ENCODE measurements at places on chromosomes 3 and 15.

- no peaks in the 10 kb centered on the region for H3K4me1 ChIP-seq
- H3K27me3 ChIP-seq = no peaks in the 10 kb centered on the region
- H3K36me3 ChIP-seq = peaks cover 16% of the 10 kb centered on the region
- no peak overlapping the region for H3K27ac ChIP-seq
- no peak overlapping the region for H3K4me3 ChIP-seq
Observed at GRCh38 chr3:184872200-184872599, 60.2 kb downstream of the VPS8 start.

GRCh38 chr3:65130782-65131181, 443.0 kb upstream of the ADAMTS9 start:
- no peak overlapping the region for H3K27ac ChIP-seq
- H3K27me3 ChIP-seq = no peaks in the 10 kb centered on the region
- H3K36me3 ChIP-seq = no peaks in the 10 kb centered on the region
- DNase-seq = no peak

- H3K27ac ChIP-seq = no peak overlapping the region
- no peak overlapping the region for H3K4me3 ChIP-seq
- peaks cover 8% of the 10 kb centered on the region for H3K4me1 ChIP-seq
- no peak for DNase-seq
- no peaks in the 10 kb centered on the region for H3K27me3 ChIP-seq
Observed at GRCh38 chr3:120506076-120506827, 55.5 kb upstream of the FSTL1 start.

- peak; percentile 45 for DNase-seq
- H3K36me3 ChIP-seq = 0 out of 2 replicates have a peak, but pooled peaks cover 3% of the 10 kb centered on the region
- no peaks in the 10 kb centered on the region for H3K4me1 ChIP-seq
Observed at GRCh38 chr15:64355348-64355943, 527 bp downstream of the CSNK1G1 start.

DNA sequence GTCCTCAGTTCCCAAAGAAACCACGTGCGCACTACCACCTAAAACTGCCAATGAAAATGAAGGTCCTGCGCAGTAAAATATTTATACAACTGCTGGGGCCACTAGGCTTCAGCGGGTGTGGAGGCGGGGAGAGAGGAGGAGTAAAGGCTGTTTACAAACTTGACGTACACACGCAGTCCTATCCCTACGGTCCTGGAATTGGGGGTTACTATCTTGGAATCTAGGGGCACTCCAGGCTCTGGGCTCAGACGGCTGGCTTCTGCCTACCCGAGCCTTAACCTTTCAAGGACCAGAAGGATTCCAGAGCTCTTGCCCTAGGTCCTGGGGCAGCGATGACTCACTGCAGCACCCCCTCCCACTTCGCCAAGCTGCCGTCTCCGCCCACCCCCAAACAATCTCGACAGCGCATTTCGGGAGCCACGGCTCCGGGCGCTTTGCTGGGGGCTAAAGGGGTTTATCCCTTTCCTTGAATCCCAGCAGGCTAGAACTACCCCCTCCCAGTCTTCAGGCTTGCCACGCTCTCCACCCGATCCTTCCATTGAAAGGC, 3.0 kb downstream of the ADAMTS9 start:
- H3K27ac ChIP-seq = no peak overlapping the region
- peaks cover 47% of the 10 kb centered on the region for H3K27me3 ChIP-seq
- peak overlapping the region; percentile 62 for H3K4me3 ChIP-seq
- H3K36me3 ChIP-seq = no peaks in the 10 kb centered on the region
- peaks cover 7% of the 10 kb centered on the region for H3K4me1 ChIP-seq

DNA sequence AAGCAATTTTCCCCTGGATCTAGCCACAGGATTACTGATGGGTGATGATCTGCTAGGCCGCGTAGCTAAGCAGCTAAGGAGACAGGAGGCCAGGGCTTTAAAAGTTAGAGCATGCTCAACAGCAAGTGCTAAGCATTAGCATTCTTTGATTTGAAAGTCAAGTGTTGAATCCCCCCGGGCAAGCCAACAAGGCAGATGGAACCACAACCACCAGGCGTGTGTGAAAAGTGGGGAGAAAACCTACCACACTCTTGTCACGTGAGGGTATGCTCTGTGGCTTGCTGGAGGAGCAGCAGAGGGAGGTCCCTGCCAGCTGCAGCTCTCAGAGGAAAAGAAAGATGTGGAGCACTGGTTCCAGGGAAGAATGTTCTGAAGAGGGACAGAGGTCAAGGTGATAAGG, 20.9 kb downstream of the SLC51A start:
- no peak for DNase-seq
- H3K27ac ChIP-seq = no peak overlapping the region
- peaks cover 11% of the 10 kb centered on the region for H3K36me3 ChIP-seq

DNA sequence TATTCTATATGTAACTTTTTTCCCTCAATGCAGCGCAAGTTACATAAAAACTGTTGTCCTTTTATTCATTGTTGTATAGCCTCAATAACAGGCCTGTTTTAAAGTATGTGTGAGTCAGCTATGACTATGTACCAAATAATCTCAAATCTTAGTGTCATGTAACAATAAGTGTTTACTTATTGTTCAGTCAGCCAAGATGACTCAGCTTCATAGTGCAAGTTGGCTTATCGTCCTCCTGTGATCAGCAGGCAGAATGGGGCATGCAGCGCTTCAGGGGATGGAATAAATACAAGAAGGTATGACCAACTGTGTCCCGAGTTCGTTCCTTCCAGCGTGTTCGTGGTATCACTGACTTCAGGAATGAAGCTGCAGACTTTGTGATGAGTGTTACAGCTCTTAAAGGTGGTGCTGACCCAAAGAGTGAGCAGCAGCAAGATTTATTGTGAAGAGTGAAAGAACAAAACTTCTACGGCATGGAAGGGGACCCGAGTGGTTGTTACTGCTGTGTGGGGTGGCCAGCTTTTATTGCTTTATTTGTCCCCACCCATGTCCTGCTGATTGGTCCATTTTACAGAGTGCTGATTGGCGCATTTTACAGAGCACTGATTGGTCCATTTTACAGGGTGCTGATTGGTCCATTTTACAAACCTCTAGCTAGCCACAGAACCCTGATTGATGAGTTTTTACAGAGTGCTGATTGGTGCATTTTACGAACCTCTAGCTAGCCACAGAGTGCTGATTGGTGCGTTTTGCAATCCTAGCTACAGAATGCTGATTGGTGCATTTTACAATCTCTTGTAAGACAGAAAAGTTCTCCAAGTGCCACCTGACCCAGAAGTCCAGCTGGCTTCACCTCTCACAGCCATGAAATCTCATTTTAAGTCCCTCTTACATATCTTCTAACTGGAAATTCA, 1016.0 kb downstream of the MCTP2 start:
- DNase-seq = no peak
- H3K36me3 ChIP-seq = no peaks in the 10 kb centered on the region
- H3K27ac ChIP-seq = no peak overlapping the region
- no peaks in the 10 kb centered on the region for H3K27me3 ChIP-seq

DNA sequence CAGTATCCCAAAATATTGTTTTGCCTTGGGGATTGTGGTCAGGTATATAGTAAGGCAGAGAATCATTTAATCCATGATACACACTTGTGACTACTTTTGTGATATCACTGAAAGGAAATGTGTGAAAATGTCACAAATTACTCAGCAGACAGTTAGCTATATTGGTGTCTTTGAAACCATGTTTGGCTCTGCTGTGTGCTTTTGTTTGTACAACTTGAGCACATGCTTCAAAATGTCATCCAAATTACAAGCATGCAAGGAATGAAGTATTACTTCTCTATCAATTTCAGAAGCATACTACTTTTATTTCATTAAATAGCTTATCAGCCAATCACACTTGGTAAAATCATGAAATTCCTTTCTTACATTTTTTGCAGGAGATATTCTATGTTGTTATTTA, 619.0 kb upstream of the AGTR1 start:
- no peaks in the 10 kb centered on the region for H3K36me3 ChIP-seq
- no peaks in the 10 kb centered on the region for H3K4me1 ChIP-seq
- no peak for DNase-seq
- no peaks in the 10 kb centered on the region for H3K27me3 ChIP-seq
- no peak overlapping the region for H3K27ac ChIP-seq

DNA sequence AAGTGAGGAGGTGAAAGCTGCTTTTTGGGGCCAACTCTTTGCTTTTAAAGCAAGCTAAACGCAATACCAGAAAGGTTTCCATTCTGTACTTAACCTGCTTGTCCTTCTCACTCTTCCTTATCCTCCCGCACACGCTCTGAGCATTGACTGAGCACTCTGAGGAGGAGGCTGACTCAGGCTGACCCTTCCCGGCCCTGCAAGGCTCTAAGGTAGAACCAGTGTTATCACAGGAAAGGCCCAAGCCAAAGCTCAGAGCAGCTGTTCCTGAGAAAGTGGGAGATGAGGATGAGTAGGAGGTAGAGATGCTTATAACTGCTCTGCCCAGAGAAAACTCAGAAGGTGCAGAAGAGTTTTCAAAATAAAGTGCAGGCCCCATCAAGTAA, 2.3 kb downstream of the B3GNT5 start:
- peaks cover 10% of the 10 kb centered on the region for H3K27me3 ChIP-seq
- peak overlapping the region; percentile 72 for H3K4me3 ChIP-seq
- no peak overlapping the region for H3K27ac ChIP-seq
- DNase-seq = no peak
- H3K36me3 ChIP-seq = no peaks in the 10 kb centered on the region

DNA sequence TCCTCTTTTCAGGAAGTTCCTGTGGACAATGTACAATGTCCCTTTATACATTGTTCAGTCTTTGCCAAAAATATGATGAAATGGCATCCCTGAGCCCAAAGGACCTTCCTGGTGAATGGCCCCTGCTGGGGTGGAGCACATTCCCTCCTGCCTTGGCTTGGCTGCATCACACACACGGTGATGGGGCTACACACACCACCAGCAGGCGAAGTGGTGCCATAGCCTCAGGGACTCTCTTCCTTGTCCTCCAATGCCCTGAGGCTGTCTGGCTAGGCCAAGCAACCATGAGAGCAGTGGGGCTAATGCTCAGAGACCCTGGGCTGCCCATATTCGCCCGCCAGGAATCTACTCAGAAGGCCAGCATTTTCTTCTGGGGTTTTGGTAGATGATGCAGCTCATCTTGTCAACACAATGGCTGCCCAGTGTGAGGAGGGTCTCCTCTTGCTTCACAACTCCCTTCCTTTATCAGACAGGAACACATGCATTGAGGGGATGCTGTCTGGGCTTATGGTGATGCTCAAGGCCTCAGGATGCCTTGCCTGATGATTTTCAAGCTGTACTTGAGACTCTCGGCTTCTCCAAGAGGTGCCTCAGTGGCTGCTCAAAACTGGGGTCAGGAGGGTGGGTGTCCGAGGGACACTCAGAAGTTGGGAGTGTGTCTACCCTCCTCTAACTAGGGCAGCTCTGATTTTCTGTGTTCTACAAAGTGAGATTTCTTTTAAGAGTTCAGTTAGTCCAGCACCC, 40.9 kb upstream of the EPHB1 start:
- no peaks in the 10 kb centered on the region for H3K27me3 ChIP-seq
- no peak overlapping the region for H3K4me3 ChIP-seq
- H3K27ac ChIP-seq = no peak overlapping the region
- peak; percentile 34 for DNase-seq

- H3K27ac ChIP-seq = no peak overlapping the region
- H3K4me1 ChIP-seq = no peaks in the 10 kb centered on the region
- H3K36me3 ChIP-seq = peaks cover 30% of the 10 kb centered on the region
- H3K27me3 ChIP-seq = no peaks in the 10 kb centered on the region
- H3K4me3 ChIP-seq = no peak overlapping the region
Observed at GRCh38 chr3:191380001-191380400, 49.7 kb upstream of the UTS2B start.

- H3K4me3 ChIP-seq = no peak overlapping the region
- DNase-seq = no peak
- H3K4me1 ChIP-seq = no peaks in the 10 kb centered on the region
- no peaks in the 10 kb centered on the region for H3K27me3 ChIP-seq
- no peaks in the 10 kb centered on the region for H3K36me3 ChIP-seq
Observed at GRCh38 chr15:80317389-80318182, 65.6 kb upstream of the CTXND1 start.

DNA sequence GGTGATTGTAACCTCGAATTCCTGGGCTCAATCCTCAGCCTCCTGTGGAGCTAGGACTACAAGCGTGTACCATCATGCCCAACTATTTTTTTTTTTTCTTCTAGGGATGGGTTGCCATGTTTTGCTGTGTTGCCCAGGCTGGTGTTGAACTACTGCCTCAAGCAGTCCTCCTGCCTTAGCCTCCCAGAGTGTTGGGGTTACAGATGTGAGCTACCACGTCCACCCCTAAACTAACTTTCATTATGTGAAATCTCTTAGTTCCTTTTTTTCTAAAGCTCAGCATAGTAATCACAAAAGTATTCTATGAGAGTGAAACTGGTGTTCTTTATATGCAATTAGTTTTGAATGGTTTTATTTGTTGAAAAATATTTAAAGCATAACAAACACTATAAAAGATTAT, 92.1 kb downstream of the XRN1 start:
- peaks cover 9% of the 10 kb centered on the region for H3K36me3 ChIP-seq
- no peak for DNase-seq
- no peaks in the 10 kb centered on the region for H3K4me1 ChIP-seq
- no peak overlapping the region for H3K4me3 ChIP-seq

DNA sequence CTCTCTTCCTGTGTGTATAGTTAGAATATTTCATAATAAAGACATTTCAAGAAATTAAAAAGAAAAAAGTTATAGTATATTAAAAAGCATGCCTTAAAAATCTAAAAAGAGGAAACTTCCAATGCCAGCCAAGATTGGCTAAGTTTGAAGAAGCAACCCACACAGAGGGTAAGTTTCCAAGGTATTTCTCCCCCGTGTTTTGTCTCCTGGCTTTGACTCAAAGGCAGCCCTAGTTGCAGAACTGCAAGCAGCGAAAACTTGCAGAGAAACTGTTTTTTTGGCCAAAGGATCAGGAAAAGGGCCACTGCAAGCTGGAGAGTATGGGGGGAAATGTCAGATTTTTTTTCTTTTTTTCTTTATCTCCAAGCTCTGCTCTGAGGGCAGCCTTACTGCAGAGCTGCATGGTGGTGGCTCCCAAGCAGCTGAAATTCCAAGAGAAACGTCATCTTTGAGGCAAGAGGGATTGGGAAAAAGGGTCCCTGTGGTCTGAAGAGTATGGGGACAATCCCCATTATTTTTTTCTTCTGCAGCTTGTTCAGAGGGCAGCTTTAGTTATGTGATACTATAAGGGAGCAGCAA, 23.0 kb downstream of the HACL1 start:
- peaks cover 4% of the 10 kb centered on the region for H3K36me3 ChIP-seq
- H3K27me3 ChIP-seq = no peaks in the 10 kb centered on the region
- H3K27ac ChIP-seq = no peak overlapping the region
- DNase-seq = no peak
- no peak overlapping the region for H3K4me3 ChIP-seq

DNA sequence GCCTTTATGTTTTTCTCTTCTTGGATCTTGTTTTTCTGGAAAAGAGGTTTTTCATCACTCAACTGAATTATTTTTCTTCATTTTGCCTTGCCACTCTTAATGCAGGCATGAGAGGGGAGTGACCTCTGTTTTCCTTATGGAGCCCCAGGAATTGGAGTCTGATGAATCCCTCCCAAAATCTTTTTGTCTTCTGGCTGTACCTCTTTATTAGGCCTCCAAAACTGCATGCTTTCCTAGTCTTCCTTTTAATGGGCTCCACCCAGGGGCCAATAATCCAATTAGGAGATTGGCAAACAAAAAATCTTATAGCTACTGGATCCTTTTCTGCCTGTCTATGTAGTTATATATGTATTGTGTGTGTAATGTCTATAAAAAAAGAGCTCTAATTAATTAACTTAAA, 192.4 kb upstream of the PEX5L start:
- DNase-seq = no peak
- no peaks in the 10 kb centered on the region for H3K4me1 ChIP-seq
- no peak overlapping the region for H3K27ac ChIP-seq
- H3K27me3 ChIP-seq = no peaks in the 10 kb centered on the region

Data from H9 (cell line).